ENCODE measurements at places on chromosomes 7 and 10.

DNA sequence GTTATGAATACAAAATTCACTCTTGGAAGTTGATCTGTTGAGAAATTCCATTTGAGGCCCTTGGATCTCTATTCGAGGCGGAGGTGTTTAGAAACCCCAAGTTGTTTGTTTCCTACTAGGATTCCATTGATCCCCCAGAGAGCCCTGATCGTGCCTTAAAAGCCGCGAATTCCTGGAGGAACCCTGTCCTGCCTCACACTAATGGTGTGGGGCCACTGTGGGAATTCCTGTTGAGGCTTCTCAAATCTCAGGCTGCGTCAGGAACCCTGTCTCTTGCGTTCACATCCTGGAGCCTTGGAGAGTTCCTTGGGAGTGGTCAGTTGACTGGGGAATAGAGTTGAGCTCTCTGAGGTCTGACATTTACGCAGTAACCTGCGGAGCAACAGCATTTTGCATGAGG lies 1.2 kb downstream of the CFAP69 start:
- DNase-seq = no peak

GRCh38 chr7:1676550-1677078 lies 6.5 kb downstream of the ELFN1 start:
- no peak for DNase-seq

DNA sequence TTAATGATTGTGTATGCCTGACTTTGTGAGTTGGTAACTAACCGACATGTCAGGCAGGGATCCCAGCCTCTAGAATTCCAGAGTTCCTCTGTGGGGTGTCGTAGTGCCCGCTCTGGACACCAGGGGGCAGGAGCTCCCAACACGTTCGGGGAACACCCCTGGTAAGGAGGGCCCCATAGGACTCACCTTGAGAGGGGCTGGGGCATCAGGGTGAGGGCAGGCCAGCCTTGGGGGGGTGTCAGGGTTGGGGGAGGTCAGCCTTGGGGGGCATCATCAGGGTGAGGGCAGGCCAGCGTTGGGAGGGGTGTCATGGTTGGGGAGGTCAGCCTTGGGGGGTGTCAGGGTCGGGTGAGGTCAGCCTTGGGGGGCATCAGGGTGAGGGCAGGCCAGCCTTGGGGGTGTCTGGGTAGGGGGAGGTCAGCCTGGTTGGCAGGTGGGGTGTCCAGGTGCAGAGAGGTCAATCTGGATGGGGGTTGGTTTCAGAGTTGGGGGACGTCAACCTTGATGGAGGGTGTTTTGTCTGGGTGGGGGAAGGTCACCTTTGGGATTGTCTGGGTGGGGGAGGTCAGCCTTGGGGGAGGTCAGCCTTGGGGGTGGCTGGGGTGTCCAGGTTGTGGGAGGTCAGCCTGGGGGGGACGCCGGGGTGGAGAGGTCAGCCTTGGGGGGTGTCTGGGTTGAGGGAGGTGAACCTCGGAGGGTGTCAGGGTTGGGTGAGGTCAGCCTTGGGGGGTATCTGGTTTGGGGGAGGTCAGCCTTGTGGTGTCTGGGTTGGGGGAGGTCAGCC lies 45.6 kb upstream of the SUN1 start:
- DNase-seq = peak; percentile 77

GRCh38 chr7:100127866-100128636 lies 1.3 kb downstream of the MBLAC1 start:
- peak; percentile 38 for DNase-seq

DNA sequence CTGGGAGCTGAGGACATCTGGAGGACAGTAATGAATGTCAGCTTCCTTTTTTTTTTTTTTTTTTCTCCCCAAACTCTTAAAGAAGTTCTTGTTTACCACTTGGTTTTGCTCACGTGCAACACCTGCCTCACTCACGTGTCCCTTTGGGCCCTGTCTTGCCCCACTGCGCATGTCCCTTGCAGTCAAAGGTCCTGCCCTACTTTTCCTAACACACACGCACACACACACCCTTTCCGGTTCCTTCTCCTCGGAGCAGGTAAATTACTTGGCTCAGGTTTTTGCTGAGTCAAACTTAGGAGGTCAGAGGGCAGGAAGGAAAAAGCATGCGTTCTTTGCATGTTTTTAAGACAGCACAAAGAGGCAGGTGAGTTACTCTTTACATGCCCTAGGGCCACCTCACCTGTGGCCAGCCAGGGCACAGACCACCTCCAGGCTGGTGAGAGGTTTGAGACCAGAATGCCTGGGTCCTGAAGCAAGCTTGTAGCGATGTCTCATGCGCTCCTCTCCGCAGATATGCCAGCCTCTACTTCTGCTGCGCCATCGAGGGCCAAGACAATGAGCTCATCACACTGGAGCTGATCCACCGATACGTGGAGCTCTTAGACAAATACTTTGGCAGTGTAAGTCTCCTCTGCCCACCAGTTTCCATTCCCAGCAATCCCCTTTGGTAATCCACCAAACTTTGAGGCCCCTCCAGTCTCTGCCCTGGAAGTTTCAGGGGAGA lies 2.8 kb downstream of the AP1S1 start:
- no peak for DNase-seq

DNA sequence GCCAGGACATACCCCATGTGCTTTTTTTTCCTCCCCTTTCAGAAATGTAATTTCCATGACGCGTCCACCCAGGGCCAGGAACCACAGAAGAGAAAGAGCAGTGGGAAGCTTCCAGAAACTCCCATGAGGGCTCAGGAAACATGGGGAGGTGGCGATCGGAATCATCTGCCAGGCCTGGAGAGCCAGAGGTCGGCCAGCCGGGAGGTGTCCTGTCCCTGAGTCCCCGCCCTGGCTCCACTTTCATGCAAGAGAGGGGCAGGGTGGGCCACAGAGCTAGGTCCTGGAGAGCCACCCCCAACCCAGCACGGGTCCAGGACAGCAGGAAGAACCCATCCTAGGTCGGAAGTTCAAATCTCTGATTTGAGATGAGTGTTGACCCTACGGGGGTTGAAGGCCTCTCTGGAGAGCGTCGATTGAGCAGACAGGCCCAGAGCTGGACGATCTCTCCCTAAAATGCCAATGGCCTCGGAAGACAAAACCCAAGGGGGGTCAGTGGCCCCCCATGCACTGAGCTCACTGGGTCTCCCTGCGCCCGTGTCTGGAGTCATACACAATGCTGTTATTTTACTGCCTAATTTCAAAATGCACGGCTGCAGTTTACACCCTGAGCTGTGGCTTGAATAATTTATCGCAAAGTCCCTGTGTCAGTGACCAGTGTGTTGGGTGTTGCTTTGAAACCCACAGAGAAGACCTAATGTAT lies 594.1 kb downstream of the PTPRN2 start:
- no peak for DNase-seq

- no peak for DNase-seq
Measured at GRCh38 chr10:125983161-125983560, 86.8 kb downstream of the FANK1 start.

DNA sequence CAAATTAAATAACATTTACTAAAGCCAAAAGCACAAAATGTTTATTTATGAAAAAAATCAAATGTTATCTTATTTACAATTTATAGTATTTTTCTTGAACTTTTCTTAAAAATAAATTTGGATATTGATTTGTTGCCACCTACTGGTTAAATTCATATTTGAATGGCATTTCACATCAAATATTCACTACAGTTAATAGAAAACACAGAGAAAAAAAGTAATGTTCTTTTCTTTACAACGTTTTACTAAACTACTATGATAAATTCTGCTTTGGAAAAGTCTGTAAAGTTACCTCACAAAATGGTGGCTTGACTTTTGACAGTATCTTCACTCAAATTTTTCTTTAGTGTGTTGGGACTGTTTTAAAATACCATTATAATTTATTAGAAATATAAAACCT lies 52.7 kb downstream of the SRPK2 start:
- DNase-seq = no peak

DNA sequence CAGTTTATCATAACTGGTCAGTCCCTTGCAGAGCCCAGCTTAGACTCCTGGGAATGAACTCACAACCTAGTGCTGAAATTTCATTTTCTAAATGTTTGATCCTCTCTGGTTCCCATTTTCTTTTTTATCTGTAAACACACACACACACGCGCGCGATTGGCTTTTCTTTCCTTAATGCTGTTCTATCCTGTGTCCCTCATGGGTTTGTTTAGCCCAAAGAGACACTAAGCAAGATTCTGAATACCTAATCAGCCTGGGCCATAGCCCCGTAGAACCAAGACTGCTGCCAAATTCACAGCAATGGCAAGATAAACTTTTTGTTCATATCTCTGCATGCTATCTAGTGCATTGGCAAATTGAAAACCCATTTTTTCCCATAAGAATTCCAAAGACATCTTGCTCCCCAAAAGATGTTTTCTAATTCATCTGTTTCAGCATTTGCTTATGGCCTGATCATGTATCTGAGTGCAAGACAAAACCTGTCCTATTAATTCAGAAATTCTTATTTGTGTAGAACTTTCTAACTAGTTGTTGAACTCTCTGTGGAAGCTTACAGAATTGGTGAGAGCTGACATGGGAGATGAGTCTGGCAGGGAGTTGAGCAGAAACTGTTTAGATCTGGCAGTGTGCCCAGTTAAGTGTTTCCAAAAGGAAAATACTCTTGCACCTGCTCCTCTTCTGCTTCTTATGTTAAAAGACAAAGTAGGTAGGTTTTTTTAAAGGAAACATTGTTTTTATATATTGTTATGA lies 1.8 kb upstream of the IFIT1 start:
- no peak for DNase-seq

DNA sequence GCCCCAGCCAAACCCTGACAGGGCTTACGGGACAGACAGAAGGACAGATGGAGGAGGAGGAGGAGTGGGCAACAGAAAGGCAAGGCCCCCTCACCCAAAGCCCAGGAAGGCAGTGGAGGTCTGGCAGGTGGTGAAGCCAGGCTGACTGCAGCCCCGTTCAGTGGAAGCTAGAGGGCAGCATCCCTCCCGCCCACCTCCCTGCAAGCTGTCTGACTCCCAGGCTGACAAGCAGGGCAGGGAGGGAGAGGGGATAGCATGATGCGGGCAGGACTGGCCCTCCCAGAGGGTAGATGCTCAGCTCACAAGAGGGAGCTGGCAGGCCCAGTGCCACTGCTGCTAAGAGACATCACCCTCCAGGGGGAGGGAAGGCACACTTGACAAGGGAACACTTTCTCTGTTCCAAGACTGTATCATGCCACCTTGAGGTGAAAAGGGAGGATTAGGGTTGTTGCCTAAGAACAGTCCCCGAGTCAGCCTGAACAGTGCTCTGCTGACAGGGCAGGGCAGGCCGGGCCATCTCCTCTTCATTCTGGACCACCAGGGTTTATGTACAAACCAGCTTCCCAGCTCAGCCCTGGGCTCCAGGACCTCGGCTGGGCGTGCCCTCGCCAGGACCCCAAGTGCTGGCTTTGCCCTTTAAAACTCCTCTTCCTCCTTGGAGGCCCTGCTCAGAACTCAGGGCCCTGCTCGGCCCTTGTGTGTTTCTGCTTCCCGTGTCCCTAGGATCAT lies 61.8 kb downstream of the RASGEF1A start:
- peak; percentile 66 for DNase-seq

GRCh38 chr10:47454780-47455058 lies 29.2 kb downstream of the ANXA8 start:
- no peak for DNase-seq

- peak; percentile 69 for DNase-seq
Measured at GRCh38 chr10:47331954-47332353, 9.7 kb downstream of the GDF2 start.

GRCh38 chr7:101077303-101078086 lies 7.8 kb upstream of the TRIM56 start:
- DNase-seq = peak; percentile 74

- DNase-seq = no peak
Measured at GRCh38 chr10:58963101-58963534, 213.3 kb upstream of the PHYHIPL start.

DNA sequence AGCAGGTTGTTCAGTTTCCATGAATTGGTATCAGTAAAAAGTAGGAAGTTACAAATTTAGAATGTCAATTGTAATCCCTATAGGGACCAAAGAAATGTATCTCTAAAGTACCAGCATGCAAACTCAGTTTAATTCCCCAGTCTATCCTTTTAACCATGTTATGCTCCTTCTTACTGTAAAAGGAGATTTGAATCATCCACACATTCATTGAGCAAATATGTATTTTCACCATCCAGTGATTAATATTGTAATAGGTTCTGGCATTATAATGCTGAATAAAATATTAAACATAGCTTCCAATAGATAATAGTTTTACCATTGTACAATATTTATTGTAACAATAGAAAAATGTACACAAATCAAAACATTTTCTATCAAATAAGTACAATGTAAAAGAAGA lies 228.2 kb upstream of the SEMA3A start:
- no peak for DNase-seq

GRCh38 chr10:14772399-14772798 lies 2.3 kb downstream of the FAM107B start:
- DNase-seq = no peak

GRCh38 chr10:124615259-124615658 lies 128.9 kb downstream of the FAM53B start:
- DNase-seq = no peak

GRCh38 chr7:29196191-29196590 lies 1.6 kb downstream of the CHN2 start:
- no peak for DNase-seq

GRCh38 chr7:80830584-80831285 lies 88.1 kb downstream of the SEMA3C start:
- no peak for DNase-seq

DNA sequence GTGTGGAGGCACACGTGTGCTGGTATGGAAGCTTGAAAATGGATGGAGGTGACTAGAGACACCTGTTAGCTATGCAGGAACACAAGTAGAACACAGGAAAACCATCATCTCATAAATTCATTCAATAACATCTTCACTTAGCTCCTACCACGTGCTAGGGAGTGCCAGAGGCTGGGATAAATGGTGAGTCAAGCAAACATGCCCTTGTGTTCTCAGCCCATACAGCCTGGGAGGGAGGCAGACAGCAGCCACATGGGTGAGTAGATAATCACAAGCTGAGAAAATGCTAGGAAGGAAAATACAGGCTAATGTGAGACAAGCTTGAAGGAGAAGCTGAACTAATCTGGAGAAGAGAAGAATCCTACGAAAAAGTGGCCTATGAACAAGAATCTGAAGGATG lies 468.0 kb upstream of the ZMIZ1 start:
- no peak for DNase-seq

DNA sequence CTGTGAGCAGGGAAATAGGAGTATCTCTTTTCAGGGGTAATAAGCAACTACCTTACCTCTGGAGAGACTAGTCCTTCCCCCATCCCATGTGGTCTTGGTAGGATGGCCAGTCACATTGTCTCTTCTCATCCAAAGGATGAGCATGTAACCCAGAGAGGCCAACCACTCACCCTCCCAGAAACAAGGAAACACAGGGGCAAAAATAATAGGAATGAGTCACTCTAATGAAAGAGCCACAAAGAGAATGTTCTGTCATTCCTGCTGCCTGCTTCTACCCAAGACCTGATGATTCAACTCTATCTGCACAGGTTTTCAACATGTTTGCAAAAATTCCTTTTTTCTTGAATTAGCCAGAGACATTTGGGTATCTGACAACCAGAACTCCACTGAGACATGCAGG lies 99.3 kb upstream of the NFE2L3 start:
- no peak for DNase-seq

GRCh38 chr10:19041171-19041570 lies 7.4 kb upstream of the MALRD1 start:
- no peak for DNase-seq

GRCh38 chr10:21499701-21500577 lies 25.5 kb downstream of the SKIDA1 start:
- DNase-seq = no peak

Data from adrenal gland (tissue), 19 donors.